Suppressor macrophage (primary cell): ENCODE measurements at places on chromosomes 11 and 22.

- DNase-seq = no peak
Observed at GRCh38 chr11:120057595-120058581, 80.0 kb downstream of the TRIM29 start.

DNA sequence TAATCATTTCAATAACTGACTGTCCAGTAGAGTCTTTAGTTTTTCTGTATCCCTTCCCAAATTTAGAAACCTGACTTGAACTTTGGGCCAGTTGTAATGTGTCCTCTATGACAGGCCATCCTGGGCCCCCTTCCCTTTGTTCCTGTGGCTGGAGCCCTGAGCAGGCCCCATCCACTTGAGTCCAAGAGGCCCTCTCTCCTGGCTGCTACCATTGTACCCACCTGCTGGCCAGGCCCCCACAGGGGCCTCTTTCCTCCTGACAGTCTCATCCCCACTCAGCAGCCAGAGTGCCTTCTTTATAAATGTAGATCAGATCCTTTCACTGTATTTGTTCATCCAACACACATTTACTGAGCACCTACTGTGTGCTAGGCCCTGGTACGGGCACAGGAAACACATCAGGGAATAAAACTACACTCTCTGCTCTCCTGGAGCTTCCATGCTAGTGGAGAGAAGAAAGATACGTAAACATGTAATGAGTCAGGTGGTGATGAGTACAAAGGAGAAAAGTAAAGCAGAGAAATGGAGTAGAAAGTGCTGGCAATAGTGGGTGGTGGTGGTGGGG is 2.7 kb upstream of the LRP5 start:
- DNase-seq = no peak

DNA sequence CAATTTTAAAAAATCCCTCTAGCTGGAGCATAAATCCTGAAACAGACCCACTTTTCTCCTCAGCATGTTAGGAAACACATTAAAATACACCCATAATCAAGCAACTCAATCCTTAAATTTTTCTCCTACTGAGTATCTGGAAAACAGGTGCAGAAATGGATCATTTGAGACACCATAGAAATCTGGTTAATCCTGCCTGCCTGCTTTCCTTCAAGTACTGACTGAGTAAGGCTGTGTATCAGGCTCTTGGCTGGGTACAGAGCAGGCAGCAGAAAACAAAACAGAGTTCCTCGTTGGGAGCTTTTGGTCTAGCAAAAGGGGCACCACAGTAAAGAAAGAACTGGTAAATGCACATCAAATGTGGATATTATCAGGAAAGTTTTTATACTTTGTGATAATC is 1.9 kb downstream of the KCNQ1OT1 start:
- no peak for DNase-seq

DNA sequence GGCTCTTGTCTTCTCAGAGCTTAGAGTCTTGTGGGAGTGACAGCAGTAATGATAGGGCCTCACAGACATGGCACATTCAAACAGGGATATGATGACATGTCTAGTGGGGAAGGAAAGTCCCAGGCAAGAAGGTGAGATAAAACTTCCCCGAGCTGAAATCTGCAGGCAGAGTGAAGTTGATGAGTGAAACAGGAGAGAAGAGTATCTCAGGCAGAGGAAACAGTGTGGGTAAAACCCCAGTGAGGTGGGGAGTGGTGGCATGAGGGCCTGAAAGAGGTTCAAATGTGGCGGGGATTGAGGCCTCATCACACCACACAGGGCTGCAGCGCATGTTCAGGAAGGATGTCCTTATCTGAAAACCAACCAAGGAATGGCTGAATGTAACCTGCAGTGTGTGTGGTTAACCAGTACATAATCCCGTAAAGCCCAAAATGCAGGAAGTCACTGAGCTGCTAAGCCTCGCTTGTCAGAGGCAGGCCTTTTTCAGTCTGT is 153.8 kb upstream of the E2F8 start:
- DNase-seq = no peak

GRCh38 chr22:40054486-40054885 is 59.7 kb downstream of the FAM83F start:
- no peak for DNase-seq

GRCh38 chr11:114348200-114349191 is 51.8 kb downstream of the C11orf71 start:
- DNase-seq = peak; percentile 68

- no peak for DNase-seq
Observed at GRCh38 chr11:25057861-25058260, 561.0 kb downstream of the LUZP2 start.

- no peak for DNase-seq
Observed at GRCh38 chr11:83456566-83456965, 170.4 kb upstream of the CCDC90B start.

DNA sequence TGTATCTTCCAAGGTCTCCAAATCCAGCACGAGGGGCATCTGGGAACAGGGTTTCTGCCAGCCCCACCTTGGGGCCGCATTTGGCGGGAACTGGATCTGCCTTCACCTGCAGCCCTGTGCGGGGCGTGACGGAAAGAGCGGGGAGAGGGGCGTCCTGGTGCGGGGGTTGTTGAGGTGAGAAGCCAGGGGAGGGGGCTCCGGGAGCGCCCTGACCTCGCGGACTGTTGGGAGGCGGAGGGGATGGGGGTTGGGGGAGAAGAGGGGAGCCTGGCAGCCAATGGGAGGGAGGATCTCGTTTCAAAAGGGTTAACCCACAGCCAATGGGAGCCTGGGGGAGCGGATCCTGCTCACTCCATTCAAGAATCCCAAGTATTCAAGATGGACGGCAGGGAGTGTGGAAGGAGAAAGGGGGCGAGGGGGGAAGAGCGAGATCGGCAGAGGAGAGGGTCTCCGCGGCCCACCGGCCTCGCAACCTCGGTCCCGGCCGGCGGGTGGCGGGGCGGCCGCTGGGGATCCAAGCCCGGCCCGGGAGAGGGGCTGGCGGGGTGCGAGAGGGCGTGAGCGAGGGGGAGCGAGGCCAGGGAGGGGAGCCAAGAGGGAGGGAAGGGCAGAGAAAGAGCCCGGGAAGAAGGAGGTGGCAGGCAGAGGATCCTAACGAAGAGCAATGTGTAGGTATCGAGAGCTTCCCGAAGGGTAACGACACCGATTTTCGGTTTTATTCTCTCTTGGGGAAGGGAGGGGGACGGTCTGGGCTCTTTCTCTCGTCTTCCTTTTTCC is 11.5 kb downstream of the YPEL4 start:
- peak; percentile 13 for DNase-seq

GRCh38 chr11:86811637-86812321 is 11.4 kb downstream of the PRSS23 start:
- DNase-seq = no peak

DNA sequence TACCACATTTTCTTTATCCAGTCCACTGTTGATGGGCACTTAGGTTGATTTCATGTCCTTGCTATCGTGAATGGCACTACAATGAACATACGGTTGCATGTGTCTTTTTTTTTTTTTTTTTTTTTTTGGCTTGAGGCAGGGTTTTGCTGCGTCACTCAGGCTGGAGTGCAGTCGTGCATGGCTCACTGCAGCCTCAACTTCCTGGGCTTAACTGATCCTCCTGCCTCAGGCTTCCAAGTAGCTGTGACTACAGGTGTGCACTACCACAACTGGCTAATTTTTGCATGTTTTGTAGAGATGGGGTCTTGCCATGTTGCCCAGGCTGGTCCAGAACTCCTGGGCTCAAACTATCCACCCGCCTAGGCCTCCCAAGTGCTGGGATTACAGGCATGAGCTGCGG is 1.5 kb upstream of the CCDC90B start:
- DNase-seq = no peak

DNA sequence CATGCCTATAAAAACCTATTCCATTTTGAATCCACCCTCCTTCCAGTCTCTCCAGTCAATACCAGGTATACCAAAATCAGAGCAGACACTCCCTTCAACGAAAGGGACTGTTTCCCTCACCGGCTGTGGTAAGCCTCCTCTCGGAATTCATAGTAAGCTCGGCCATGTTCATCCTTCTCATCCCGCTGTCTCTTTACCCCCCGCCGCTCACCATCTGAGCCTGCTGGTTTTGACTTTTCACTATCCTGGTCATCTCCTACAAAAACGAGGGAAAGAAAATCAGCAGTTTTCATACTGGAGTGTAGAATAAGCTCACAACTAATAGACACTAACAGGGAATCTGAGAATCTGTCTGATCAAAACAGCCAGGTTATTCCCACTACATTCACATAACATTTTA is 3.1 kb downstream of the HNRNPUL2 start:
- no peak for DNase-seq

GRCh38 chr11:88208745-88209144 is 33.5 kb upstream of the RAB38 start:
- DNase-seq = peak; percentile 76

DNA sequence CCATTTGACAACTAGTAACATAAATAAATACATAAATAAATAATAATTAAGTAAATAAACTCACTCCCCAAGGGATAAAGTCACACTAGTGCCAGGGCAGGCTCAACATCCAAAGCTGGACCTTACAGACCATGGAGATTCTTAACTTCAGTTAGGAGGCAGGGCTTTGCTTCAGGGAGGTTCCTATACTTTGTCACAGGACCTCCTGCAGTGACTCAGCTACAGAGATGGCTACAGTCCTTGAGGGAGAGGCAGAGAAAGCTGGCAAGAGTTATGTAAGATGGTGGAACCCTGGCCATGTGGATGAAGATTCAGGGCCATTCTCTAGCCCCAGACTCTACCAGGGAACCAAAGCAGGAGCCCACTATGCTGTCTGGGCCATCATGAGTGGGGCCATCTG is 74.1 kb upstream of the CADM1 start:
- no peak for DNase-seq

- DNase-seq = no peak
Observed at GRCh38 chr11:69137151-69137844, 18.4 kb upstream of the SMIM38 start.

DNA sequence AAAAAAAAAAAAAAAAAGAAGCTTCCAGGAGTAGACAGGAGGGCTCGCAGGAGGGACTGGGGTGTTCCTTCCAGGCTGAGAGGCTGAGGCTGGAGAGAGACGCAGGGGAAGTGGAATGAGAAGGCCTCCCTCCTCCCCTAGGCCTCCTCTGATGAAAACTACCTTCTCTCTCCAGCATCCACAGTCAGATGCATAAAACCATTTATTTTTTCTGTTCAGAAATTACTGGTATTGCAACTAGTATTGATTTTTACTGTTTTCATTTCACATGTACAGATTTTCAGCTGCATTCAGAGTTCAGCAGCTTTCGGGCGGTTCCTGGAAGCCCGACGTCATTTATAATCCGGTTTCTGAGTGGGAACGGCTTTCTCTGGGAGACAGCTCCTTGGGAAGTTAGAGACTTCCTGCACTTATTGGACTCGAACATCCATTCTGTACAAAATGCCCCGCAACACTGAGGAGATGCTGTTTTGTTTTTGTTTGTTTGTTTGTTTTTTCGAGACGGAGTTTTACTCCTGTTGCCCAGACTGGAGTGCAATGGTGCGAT is 6.9 kb upstream of the NFAM1 start:
- DNase-seq = peak; percentile 32

DNA sequence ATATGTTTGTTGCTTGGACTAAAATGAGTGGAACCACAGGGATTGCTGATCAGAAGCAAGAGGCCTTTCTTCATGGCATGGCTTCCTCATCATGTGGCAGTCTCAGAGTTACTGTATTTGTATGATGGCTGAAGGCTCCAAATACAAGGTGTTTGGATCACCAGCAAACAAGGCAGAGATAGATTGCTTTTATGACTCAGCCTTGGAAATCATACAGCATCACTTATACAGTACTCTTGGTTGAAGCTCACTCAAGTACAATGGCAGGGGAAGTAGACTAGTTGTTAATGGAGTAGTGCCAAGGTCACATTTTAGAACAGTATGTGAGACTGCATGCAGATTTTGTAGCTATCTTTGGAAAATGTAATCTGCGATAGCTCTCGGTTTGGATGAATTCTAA is 16.6 kb downstream of the CAPRIN1 start:
- no peak for DNase-seq

- no peak for DNase-seq
Observed at GRCh38 chr22:20546541-20546950, 39.1 kb downstream of the MED15 start.

- DNase-seq = no peak
Observed at GRCh38 chr22:26631282-26631681, 9.5 kb downstream of the CRYBA4 start.

DNA sequence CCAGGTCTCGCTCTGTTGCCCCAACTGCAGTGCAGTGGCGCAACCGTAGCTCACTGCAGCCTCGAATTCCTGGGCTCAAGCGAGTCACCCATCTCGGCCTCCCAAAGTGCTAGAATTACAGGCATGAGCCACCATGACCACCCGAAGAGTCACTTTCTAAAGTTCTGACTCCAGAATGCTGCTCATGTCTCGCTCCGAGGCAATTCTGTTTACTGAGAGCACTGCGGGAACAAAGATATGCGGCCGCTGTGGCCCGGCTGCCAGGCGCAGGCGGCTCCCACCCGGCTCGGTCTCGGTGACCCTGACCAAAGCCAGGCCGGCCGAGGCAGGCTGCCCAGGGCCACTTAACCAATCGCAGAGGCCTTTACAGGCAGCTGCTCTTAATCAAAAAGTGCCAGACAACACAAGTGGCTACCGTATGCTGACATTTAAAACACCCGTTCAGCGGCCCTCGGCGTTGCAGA is 78.7 kb downstream of the PHF21B start:
- no peak for DNase-seq

DNA sequence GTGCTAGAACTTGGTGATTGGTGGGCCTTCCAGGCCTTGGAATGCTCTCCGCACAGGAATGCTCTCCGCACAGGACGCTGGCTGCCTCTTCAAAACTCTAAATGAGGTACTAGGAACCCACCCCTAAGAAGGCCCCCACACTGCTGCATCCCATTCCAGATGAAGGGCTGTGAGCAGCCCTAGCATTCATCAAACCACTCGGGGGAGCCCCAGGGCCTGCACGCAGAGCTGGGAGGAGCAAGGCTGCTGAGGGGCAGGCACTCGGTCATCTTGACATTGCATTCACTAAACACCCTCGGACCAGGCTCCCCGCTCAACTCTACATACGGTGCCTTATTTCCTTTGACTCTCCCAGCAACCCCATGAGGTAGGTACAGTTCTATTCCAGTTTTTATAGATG is 49.2 kb upstream of the EMID1 start:
- DNase-seq = peak; percentile 35

GRCh38 chr11:67053896-67054329 is 2.7 kb upstream of the RHOD start:
- peak; percentile 68 for DNase-seq

GRCh38 chr11:119236891-119237290 is 30.8 kb downstream of the CBL start:
- DNase-seq = no peak

GRCh38 chr22:24893341-24894070 is 53.0 kb downstream of the LHFPL7 start:
- no peak for DNase-seq

- DNase-seq = no peak
Observed at GRCh38 chr22:32202161-32202538, 2.7 kb downstream of the RFPL2 start.
